ENCODE measurements at places on chromosomes 5 and 9.

DNA sequence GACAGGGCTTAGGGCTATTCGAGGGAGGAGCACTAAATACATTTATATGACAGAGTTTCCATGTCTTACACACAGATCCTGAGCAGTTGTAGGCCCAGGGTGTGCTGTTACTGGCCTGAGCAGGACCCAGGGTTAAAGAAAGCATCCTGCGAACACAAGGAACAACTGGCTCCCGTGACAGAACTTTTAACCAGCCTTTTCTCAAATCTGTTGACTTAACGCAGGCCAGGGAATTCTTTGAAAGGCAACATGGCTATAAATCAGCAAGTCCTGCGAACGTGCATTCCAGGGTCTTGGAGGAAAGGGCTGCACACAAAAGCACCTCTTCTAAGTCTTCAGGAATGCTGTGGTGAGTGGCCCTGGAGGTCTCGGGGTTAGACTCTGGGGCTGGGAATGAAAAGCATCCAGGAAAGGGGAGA, 45.2 kb upstream of the ANKRD55 start:
- DNase-seq, result no peak

DNA sequence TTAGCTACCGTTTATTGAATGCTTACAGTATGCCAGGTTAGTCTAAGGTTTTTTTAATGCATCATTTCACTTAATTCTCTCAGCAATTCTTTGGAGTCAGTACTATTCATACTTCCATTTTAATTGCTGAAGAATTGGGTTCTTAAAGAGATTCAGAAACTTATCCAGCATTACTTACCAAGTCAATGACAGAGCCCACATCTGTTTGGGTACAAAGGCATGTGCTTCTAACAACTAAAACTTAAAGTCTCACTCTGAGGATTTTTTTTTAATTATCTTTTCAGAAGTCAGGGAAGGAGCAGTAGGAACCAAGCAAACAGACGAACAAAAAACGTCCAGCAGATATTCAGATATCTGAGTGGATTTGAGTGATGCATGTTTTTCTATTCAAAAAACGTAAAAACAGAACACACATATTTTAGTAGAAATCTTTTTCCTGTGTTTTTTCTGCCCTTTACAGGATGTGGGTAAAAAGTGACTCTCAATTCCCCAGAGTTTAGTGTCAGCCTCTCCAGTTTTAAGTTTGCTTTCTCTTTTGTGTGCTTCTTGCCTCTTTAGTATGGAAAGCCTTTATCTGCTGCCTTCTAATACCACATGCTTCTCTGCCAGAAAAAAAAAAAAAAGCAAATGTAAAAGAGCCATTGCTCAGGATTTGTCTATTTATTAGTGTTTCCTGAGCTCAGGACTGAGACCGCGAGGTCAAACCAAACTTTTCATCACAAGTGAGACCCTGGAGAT, 118.0 kb downstream of the PRKACG start:
- DNase-seq, result no peak

- no peak for DNase-seq
Measured at GRCh38 chr5:126139773-126140172, 283.4 kb upstream of the GRAMD2B start.

GRCh38 chr5:39016587-39017275, 57.5 kb downstream of the RICTOR start:
- DNase-seq, result no peak

- DNase-seq, result no peak
Measured at GRCh38 chr9:133048595-133048994, 13.2 kb upstream of the CEL start.

GRCh38 chr5:10339058-10339811, 14.3 kb upstream of the MARCHF6 start:
- no peak for DNase-seq

DNA sequence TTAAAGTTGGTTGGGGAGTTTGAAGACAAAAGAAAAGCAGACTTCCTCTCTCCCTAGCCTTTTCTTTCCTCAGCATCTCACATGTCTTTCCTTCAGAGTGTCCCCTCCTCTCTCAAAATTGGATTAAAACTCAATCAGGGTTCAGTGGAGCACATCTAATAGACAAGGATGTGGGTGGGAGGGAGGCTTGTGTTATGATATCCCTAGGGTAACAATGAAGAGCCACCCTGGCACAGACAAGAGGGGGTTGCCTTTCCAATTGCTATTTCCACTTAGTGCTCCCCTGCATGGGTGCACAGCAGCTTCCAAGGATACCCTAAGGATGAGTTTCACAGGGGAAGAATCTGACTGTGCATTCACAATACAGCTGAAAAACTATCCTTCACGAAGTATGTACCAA, 585.2 kb upstream of the C9orf72 start:
- no peak for DNase-seq

DNA sequence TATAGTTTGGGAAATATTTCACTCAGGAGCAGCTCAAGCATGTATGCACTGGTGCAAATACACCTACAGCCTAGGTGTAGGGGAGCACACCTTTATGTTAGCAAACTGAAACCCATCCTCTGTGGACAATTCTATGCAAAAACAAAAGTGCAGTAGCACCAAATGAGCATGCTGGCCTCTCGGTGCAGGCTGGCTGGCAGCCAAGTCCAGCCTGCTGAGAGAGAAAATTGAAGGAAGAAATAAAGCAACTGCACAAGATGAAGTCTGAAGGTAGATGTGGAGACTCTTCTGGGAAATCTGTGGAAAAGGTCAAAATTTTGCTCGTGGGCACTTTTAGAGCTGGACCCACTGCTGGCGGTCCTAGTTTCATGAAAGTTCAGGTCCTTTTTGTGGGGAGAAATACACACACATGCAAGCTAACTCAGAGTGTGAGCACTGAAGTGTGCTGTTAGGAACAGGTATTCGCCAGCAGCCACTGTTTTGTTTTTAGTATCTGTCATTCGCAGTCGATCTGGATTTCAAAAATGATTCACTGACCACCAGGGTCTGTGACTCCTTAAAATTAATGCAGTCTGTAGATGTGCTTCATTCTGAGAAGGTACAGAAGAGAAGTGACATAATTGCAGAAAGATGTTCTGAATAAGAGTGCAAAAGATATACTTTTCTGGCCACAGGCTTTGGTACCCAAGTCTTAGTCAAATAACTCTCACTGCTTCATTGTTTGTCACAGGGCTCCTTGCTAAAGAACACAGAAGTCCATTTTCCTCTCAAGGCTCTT, 281.7 kb downstream of the PARP8 start:
- DNase-seq, result no peak

DNA sequence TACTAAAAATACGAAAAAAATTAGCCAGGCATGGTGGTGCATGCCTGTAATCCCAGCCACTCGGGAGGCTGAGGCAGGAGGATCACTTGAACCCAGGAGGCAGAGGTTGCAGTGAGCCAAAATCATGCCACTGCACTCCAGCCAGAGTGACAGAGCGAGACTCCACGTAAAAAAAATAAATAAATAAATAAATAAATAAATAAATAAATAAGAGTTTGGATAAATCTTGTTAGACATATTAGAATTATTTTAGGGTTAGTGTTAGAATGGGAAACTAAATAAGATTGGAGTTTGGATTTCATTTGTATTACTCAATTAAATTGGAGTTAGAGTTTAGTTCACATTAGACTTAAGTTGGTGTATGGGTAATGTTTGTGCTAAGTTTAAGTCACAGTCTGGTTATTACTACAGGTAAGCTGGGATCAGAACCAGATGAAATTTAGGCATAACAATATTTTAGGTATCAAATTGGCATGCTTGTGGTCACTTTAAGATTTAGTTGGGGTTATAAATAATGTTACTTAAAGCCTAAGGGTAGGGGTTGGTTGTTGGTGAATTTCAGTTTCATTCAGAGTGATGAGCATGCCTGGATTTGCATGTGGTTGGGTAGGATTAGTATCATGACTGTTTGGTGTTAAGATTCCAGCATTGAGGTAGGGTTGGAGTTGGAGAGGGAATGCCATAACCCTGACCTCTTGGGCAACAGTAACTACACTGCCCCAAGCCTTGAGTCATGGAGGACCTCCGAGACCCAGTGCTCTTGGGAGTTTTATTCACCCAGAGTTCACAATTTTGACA, 3.3 kb downstream of the OR5C1 start:
- DNase-seq, result no peak

GRCh38 chr5:132267931-132268768, 10.7 kb downstream of the PDLIM4 start:
- no peak for DNase-seq

Measured in CD8-positive, alpha-beta memory T cell (primary cell).